ENCODE measurements at places on chromosomes 4 and X.

- DNase-seq = no peak
Observed at GRCh38 chrX:22950269-22951266, 49.2 kb upstream of the DDX53 start.

DNA sequence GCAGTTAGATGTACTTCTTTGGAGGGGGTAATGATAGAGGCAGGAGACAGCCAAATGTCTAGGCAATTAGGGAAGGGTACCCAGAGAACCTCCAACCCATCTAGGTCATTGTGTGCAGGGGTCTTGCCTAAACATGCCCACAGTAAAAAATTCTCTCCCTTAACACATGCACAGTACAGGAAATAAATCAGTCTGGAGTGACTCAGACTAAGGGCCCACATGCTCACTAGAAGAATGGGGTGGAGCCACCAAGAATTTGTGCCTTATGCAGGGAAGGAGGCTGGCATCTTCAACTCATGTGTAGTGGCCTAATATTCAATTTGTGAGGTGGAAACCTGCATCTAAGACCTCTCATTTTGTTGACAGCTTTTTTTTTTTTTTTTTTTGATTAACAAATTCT lies 945.3 kb upstream of the GRIA3 start:
- DNase-seq = no peak

GRCh38 chr4:161225327-161225726 lies 938.5 kb downstream of the FSTL5 start:
- DNase-seq = no peak

GRCh38 chr4:108205859-108206258 lies 37.1 kb upstream of the LEF1 start:
- no peak for DNase-seq

GRCh38 chr4:9735515-9735914 lies 45.9 kb upstream of the DRD5 start:
- DNase-seq = no peak

All from NCI-H187 (cell line).